ENCODE measurements at places on chromosomes 7 and 10.

GRCh38 chr7:7251742-7252141 is 69.4 kb downstream of the C1GALT1 start:
- no peak for DNase-seq

GRCh38 chr7:11404355-11404754 is 427.6 kb downstream of the THSD7A start:
- no peak for DNase-seq

DNA sequence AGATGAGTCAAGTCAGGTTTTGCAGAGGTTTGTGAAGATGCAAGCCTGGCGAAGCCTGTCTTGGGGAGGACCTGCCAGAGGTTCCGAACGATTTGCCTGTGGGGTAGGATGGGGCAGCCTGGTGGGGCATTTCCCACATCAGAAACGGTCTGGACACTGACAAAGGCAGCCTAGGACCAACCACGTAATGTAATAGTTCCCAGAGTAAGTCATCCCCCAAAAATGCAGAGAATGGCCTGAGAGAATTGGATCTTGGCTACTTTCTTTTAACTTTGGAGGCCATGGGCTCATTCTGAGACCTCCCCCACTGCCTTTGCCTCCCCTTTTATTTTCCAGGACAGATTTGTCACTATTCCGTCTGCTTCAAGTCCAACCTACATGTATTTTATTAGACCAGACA is 168.9 kb upstream of the SH2B2 start:
- no peak for DNase-seq

DNA sequence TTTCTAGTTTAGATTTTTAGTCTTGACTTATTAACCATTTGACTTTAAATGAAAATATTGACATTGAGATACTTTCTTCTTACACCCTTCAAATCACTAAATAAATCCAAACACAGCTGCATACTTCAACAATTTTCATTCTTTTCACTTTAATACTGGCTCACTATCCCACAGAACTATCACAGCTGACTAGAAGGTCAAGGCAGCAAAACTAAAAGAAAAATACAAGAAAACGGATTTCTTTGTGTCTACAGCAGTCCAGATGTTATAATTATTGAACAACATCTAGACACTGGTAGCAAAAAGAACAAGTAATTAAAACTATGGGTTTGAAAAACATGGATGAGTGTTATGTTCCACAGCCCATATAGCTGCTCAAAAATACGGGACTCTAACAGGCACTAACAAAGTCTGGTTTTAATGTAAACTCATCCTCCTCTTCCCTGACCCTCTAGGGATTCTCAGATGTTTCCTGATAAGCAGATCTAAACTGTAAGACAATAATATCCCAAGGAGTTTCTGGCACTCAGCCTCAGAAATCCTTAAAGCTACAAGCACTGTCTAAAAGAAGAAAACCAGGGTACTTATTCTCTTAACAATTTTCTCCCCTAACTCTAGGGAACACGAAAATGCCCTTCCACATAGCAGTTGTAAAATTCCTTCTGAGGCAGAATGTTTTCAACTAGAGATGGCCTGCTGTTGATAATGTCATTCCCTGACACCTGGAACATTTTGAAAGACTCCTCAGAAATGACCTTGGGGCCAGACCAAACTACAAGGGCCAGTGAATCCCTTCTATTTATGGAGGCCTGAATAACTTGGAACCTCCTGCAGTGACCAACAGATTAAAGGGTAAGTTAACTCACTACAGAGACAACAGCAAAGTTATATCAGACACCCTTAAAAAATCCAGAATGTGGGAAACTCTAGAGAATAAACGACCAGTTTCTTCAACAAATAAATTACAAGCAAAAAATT is 12.8 kb downstream of the DNMBP start:
- DNase-seq, result no peak

- DNase-seq, result no peak
Observed at GRCh38 chr7:867406-868188, 8.8 kb upstream of the GET4 start.

- no peak for DNase-seq
Observed at GRCh38 chr10:17782921-17783665, 26.1 kb upstream of the MRC1 start.

DNA sequence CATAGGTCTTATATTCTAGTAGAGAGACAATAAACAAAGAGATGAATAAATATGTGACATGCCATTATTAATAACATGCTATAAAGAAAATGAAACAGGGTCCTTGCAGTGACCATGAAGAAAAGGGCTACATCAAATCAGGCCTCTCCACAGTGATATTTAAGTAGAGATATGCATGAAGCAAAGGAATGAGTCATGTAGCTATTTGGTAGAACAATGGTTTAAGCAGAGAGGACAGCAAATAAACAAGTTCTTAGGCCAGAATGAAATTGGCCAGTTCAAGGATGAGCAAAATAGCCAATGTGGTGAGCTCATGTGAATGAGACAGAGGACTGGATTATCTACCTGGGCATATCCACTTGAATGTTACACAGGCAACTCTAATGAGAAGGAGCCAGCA is 172.2 kb upstream of the FERD3L start:
- DNase-seq, result no peak

DNA sequence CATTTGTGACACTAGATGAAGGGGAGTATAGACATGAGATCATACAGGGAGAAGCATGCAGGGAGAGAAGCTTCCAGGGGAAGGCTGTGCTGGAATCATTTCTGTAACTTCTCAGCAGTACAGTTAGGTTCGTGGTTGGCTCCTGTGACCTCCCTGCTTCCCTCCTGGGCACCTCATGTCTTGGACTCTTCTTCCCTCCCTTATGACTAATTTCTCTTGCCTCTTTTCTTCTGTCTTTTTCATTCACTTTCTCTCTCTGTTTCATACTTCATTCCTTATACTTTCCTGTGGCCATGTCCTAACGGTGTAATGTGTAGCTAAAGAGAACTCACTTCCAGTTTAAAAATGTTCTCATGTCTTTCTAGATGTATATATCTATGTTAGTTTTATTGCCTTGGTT is 19.1 kb upstream of the HKDC1 start:
- DNase-seq, result no peak

DNA sequence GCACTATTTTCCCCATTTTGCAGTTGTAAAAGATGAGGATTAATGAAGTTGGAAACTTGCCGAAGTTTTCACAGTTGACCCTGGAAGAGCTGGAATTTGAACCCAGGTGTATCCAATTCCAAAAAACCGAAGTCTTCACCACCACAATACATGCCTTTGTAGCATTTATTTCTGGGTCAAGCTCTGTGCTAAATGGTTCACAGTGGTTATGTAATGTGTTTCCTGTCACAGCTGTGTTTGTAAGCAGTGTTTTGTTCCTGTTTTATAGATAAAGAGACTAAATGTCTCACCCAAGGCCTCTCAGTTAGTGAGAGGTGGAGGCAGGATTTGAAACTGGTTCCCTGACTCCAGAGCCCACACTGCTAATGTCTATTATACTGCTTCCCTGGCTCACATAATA is 17.6 kb downstream of the SFTPA2 start:
- no peak for DNase-seq

- no peak for DNase-seq
Observed at GRCh38 chr10:51643734-51644133, 55.7 kb downstream of the CSTF2T start.

- no peak for DNase-seq
Observed at GRCh38 chr7:50727072-50727471, 55.6 kb downstream of the GRB10 start.

DNA sequence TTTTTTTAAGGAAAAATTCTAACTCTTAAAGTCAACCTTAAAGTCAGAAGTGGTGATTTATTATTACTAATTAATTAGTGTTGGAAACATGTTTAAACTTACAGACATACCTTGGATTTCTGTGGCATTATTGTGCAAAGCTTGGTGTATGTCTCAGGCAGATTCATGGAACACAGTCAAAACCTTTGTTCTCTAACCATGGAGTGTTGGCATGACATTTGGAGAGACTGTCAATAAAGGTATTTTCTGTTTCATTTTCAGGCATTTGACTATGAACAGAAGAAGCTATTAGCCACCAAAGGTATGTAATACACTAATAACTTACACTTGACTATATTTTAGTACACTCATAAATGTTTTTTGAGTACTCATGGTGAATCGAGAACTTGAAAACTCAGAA is 293.7 kb downstream of the BICC1 start:
- DNase-seq, result no peak

- no peak for DNase-seq
Observed at GRCh38 chr10:59857049-59857448, 49.3 kb downstream of the CCDC6 start.

DNA sequence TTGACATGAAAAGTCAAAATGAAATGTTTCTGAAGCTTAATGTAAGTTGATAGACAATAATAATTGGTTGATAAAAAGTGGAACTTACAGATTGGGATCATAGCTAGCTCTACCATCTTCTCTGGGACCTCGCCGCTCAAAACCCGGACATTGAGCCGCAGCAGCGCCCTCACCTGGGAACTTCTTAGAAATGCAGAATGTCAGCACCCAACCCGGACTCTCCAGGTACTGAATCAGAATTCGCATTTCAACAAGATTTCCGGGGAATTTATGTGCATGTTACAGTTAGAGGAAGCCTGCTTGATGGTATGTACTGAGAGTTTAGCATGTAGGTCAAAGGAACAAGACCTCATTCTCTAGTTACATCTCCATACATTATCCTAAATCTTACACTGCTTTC is 36.7 kb upstream of the ABLIM1 start:
- no peak for DNase-seq

- no peak for DNase-seq
Observed at GRCh38 chr7:27096768-27097514, 1.1 kb upstream of the HOXA1 start.

DNA sequence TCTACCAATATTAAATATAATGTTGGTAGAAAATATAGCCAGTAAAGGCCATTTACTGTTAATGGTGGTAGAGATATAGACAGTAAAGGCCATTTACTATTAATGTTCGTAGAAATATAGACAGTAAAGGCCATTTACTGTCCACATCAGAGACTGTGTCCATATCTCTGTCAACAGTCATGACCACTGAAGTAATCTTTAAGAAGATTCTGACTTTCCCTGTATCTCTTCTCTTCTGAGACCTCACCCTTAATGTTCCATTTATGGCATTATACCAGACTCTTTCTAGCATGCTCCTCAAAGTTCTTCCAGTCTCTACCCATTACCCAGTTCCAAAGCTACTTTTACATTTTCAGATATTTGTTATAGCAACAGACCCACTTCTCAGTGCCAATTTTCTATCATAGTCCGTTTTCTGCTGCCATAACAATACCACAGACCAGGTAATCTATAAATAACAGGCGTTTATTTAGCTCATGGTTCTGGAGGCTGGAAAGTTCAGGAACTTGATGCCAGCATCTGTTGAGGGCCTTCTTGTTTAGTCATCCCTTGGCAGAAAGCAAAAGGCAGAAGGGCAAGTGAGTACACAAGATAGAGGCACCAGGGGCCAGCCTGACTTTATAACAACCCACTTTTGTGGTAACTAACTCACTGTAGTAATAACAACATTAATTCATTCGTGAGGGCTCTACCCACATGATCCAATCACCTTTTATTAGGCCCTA is 7.9 kb upstream of the NUDCD3 start:
- DNase-seq, result no peak

- DNase-seq, result no peak
Observed at GRCh38 chr10:122445904-122446303, 8.5 kb upstream of the ARMS2 start.

DNA sequence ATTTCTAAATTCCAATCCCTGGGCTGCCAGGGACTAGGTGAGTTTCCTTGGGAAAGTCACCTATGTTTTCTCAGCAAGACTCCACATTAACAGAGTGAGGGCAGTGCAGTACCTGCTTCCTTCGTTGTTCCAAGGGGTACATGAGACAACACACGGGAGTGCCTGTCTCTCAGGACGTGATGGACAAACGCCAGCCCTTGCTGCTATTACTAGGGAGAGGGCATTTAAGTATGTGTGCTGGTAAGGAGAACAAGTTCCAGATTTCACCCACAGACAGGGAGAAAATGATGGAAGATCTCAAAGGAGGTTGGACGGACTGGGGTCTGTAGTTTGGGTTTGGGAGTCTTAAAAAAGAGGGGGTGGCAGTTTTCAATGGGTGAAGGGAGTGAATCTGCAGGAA is 195.7 kb downstream of the HERPUD2 start:
- no peak for DNase-seq

- DNase-seq, result no peak
Observed at GRCh38 chr7:25792586-25792985, 359.4 kb upstream of the NFE2L3 start.

- no peak for DNase-seq
Observed at GRCh38 chr7:35700333-35700732, 5.4 kb upstream of the HERPUD2 start.

DNA sequence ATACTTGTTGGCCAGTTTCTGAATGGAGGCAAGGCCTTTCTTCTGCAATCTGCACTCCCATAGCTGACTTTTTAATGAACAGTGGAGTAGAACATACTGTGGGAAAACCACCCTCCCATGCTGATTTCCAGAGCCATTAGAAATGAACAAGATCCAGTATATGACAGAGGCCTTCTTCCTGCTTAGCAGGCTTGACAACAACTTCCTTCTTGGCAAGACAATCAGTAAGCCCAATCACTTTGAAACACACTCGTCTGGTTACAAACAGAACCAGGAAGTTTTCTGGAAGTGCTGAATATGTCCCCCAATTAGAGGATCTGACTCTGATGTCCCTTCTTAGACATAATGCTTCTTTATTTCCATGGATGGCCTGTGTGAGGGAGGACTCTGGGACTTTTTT is 103.4 kb downstream of the SAMD9 start:
- no peak for DNase-seq

GRCh38 chr10:59560161-59560560 is 149.5 kb downstream of the SLC16A9 start:
- DNase-seq, result no peak

DNA sequence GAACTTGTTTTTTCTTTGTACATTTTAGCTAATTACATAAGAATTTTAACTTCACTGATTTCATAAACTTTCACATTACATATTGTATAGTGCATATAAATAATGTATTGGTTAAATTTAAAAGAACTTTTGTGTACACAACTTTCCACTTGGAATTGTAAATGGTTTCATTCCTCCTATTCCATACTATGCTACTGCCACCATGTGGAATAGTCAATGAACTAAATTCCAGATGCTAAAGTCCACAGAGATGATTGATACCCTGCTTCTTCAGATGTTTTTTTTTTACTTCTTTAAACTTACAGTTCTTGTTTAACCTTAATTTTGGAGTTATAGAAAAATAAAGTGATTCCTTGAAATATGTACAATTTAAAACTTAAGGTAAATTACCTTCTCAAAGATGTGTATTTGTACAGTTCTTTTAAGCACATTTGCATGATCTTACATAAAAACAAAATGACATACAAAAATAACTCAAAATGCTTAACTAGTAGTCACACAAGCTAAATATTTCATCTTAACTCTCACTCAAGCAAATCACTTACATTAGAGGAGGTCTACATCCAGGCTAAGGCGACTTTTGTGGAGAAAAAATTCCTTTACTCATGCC is 247.6 kb upstream of the HGF start:
- no peak for DNase-seq
